ENCODE measurements at places on chromosomes 12 and 14.

GRCh38 chr12:50528800-50529199 is 24.0 kb downstream of the DIP2B start:
- DNase-seq, result no peak

DNA sequence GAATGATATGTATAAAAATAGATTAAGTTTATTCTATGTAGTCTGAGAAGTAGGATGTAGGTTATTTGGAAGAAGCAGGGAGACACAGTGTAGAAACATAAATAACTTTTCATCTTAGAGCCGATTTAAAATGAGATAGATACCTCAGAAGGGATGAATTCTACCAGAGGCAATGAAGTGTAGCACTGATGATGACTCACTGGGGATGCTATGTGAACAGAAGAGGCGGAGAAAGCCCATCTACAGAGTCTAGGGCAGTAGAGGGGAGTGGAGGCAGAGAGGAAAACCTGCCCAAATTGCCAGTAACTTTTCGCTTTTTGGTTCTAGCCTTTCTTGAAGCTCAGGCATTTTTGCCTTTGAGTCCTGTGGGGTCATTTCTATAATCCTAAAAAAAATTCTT is 451.8 kb downstream of the ATP23 start:
- no peak for DNase-seq

GRCh38 chr14:68508581-68508980 is 284.3 kb downstream of the ZFP36L1 start:
- no peak for DNase-seq

- no peak for DNase-seq
Measured at GRCh38 chr12:16285586-16285985, 8.1 kb upstream of the SLC15A5 start.

DNA sequence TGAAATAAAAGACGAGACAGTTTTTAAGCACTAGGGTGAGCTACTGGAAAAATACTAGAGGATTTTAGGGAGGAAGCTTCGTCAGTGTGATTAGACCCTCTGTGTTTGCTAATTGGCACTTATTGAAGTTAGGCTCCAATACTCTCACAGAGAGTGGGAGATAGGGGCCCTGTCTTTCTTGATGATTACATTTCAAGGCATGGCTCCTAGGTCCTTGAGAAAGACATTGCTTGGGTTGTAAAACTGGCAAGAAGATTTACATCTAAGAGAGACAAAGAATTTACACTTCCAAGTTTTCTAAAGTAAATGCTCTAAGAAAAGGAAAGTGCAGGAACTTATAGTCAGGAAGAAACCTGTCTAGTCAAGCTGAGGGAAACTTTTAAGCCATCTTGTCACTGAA is 183.2 kb downstream of the C12orf50 start:
- DNase-seq, result no peak

GRCh38 chr12:117450209-117450608 is 88.8 kb upstream of the NOS1 start:
- DNase-seq, result no peak

- DNase-seq, result no peak
Measured at GRCh38 chr12:10027311-10027710, 3.2 kb upstream of the CLEC9A start.

- no peak for DNase-seq
Measured at GRCh38 chr12:31035226-31035625, 38.4 kb upstream of the DDX11 start.

DNA sequence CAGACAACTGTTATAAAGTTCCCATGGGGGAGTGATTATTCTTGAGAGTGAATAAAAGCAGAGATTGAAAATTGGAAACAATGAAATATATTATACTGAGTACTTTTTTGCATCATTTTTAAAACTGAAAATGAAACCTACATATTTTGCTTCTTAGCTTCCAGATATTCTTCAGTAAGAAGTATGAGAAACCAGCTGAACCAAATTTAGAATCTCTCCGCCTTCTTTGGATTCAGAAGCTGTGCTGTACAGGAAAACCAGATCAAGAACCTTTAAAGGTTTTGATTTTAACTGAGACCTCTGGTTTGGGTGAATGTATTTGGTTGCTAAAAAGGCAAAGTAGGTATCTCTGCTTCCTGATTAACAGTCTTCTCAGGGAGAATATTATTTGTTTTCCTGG is 109.4 kb downstream of the AKAP6 start:
- no peak for DNase-seq

- no peak for DNase-seq
Measured at GRCh38 chr12:12518919-12519318, 43.7 kb downstream of the DUSP16 start.

DNA sequence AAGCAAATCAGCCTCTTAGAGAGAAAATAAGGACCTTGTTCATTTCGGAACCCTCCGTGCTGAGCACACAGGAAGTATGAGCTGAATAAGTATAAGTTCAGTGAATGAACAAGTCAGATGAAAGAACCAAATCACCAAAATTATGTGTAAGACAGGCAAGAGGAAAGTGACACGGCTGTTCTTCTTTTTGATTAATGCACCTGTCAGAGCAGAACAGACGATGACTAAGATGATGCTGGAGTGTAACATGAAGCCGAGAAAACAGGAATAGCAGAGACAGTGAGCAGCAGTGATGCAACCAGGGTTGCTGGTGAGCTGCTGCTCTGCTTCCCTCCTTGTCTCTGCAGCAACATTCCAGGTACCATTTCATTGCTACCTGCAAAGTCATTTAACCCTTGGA is 861.1 kb downstream of the GALC start:
- no peak for DNase-seq

- DNase-seq, result peak; percentile 10
Measured at GRCh38 chr12:100473716-100474150, at the start of gene NR1H4. NR1H4 (plus strand) TSS chr12:100473866; CDS start chr12:100493324, 19,458 bp downstream.

- DNase-seq, result peak; percentile 17
Measured at GRCh38 chr14:68408680-68409079, 384.2 kb downstream of the ZFP36L1 start.

- no peak for DNase-seq
Measured at GRCh38 chr14:20412411-20412810, 890 bp downstream of the TEP1 start.

- DNase-seq, result no peak
Measured at GRCh38 chr14:73792481-73792880, 59.1 kb upstream of the PTGR2 start.

DNA sequence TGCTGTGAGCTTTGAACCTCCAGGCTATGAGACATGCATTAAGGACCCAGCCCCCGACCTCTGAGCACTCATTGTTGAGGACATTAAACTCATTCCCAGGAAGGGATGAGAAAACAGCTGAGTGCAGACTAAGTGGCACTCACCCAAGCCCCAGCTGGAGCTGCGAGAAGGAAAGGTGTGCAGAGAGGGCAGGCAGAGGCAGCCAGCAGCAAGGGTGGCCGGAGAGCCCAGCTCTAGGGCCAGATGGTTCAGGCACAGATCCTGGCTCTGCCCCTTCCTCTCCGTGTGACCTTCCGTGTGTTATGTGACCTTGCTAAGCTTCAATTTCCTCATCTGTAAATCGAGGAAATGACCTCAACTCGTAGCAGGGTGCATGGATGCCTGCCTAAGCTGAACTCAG is 3.7 kb downstream of the TSPAN11 start:
- no peak for DNase-seq

GRCh38 chr12:117031843-117032592 is 67.2 kb downstream of the TESC start:
- no peak for DNase-seq

DNA sequence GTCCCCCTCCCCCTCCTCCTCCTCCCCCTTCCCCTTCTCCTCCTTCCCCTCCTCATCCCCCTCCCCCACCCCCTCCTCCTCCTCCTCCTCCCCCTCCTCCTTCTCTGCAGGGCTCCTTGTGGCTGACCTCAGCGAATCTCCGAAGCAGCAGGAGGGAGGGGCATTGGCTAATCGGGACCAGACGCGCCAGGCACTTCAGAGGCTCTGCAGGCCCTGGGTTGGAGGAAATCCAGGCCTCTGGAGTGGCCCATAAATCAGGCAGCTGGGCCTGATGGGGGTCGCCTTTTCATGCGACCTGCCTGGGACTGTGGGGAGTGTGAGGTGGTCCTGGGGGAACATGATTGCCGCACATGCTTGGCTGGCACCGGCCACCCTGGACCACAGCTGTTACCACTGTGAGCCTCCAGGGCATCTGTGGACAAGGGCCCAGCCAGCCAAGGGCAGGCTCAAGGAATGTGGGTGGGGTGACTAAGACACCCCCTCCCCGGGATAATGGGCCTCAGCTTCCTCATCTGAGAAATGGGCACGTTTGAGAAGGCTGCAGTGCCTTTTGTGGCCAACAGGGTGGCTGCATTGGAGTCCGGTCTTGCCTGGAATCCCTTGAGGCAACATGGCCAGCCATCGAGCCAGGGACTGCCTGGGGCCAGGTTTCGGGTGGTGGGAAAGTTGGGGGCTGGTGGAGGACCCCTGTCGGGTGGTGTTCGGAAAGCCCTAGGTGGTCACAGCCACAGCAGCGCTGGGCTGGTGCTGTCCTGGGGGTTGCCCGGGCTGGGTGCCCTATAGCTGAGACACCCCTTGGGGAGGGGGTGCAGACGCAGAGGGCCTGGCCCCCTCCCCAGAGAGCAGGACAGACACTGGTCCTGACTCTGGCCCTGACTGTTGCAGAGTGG is 12.0 kb downstream of the KIF26A start:
- peak; percentile 63 for DNase-seq

GRCh38 chr14:73753124-73753886 is 39.1 kb upstream of the PNMA1 start:
- no peak for DNase-seq

- DNase-seq, result no peak
Measured at GRCh38 chr12:17335487-17335886, 729.5 kb upstream of the LMO3 start.

DNA sequence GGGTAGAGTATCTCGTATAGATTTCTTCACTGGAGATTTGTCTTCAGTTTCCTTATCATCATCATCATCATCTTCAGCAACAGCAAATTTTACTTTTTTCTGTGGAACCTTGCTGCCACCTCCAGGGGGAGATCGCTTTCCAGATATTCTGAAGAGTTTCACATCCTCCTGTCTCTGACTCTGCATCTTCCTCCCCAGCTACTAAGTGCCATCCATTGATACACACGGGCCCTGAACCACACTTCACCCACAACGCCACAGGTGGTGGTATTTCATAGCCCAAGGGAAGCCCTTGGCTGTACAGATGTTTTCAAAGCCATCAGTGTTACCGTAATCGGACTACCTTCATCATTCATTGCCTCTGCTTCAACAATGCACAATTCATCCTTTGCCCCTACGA is 82.2 kb downstream of the PPP2R5C start:
- no peak for DNase-seq

DNA sequence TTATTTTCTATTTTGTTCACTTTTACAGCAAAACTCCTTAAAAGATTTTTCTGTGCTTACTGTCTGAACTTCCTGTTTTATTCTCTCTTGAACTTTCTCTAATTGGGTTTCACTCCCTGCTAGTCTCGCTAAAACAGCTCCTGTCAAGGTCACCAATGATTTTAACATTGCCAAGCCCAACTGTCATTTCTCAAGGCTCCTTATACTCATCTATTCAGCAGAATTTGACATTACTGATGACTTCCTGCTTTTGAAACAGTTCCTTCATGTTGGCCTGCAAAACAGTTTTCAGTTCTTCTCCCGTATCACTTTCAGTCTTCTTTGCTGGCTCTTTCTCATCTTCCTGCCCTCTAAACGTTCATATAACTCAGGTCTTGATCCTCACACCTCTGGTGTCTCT is 268.5 kb upstream of the USP15 start:
- DNase-seq, result no peak

DNA sequence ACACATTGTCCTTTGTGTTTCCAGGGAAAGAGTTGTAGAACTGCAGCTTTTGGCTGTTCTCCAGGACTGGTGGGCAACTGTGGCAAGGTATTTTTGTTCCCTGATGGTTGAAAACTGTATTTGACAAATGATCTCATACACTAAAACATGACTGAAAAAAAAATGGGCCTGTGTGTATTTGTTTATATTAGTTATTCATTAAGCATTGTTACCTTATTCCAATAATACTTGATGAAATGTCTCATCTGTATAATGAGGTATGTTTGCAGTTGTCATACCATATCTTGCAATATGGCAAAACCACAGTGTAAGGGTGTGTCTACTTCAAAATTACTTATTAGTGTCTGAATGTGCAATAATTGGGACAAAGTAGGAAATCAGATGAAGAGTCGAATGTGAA is 479.4 kb upstream of the NOVA1 start:
- no peak for DNase-seq

GRCh38 chr12:67968321-67968720 is 20.9 kb upstream of the IFNG-AS1 start:
- DNase-seq, result no peak

DNA sequence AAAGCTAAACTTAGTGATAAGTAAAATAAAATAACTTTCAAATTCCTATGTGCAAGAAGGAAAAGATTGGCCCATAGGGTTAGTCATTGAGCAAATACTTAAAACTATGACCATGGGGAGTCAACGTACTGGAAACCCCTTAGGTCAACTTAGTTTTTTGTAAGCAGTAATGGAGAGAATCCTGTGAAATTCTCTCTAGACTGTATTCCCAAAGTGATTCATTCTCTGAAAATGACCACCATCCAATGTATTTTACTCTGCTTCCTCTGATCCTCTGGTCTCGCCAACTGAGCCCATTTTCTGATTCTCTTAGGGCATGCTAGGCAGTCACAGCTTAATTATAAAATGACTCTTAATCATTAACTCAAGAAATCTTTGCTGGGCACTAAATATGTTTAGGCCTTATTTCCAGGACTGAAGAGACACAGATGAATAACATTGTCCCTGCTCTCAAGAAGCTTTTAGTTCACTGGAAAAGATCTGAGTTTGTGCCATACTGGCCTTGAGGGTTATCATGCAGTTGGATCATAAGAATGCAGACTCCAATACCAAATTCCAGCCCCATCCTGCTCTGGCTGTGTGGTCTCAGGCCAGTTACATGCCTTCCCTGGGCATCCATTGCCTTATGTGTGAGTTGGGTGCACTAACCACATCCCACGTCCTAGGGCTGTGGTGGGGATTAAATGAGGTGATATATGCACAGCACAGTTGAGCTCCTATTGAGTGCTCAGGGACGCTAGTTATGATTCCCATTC is 732.4 kb downstream of the AACS start:
- peak; percentile 8 for DNase-seq

DNA sequence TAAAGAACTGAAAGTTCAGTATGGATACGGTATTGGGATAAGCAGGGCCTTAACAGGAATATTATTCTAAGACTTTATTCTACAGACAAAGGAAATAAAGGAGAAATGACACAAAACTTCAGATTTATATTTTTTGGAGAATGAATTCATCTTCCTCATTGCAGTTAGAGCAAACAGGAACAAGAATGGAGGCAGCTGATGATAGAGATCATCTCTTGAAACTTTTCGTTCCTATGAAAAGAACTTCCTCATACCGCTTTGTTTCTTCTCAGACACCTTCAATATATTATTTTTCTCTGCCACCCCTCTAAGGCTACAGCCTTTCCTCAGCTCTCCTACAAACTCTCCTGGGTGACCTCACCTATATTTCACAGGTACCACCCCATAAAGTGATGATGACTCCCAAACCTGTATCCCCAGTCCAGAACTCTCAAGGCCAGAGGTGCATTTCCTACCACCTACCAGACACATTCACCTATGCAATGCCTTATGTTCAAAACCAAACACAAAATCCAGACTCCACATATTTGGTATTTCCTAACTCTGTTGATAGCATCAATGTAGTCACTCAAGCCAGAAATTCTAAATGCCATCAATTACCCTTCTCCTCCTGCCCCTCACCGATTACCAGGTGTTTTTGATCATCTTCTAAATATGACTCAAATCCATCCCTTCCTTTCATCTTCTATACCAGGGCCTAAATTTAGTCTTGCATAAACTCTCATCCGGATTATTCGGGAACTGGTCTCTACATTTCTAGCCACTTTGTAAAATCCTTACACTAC is 7.4 kb downstream of the MAP4K5 start:
- DNase-seq, result no peak

- no peak for DNase-seq
Measured at GRCh38 chr14:98704441-98704840, 567.6 kb downstream of the BCL11B start.

GRCh38 chr14:99880651-99881420 is 87.6 kb downstream of the EML1 start:
- no peak for DNase-seq
